ENCODE measurements at places on chromosomes 1 and 21.

GRCh38 chr1:240732390-240732789, 120.4 kb upstream of the GREM2 start:
- DNase-seq, result no peak

DNA sequence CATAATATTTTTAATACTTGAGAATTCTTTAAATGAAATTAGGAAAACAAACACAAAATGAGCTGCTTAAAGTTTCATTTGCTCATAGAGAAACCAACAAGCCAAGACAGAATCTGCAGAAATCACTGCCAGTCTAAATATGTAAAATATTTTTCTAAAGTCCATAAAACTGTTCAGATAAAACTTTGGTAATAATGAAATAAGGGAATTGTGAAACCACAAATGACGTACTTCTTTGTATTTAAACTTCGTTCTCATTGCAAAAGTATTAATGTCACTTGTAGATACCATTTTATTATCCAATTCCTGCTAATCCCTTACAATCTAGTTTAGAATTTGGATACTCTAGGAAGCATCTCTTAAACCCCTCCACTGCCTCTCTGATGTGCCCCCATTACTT, 234.5 kb upstream of the NEGR1 start:
- DNase-seq, result no peak

- no peak for DNase-seq
Measured at GRCh38 chr1:40314721-40315238, 2.3 kb downstream of the COL9A2 start.

DNA sequence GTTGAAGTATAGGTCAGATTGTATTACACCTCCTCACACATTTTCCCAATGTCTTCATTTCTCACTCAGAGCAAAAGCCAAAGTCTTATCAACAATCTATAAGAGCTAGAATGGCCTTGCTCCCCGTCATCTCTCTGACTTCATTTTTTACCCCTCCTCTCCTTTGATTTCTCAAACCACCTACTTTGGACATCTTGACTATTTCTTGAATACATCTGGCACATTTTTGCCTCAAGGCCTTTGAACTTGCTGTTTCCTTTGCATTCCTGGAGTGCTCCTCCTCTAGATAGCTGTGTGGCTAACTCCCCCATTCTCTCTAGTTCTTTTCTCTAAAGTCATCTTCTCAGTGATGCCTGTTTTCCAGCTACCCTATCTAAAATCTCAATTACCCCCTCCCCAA, 7.2 kb upstream of the XCL2 start:
- no peak for DNase-seq

DNA sequence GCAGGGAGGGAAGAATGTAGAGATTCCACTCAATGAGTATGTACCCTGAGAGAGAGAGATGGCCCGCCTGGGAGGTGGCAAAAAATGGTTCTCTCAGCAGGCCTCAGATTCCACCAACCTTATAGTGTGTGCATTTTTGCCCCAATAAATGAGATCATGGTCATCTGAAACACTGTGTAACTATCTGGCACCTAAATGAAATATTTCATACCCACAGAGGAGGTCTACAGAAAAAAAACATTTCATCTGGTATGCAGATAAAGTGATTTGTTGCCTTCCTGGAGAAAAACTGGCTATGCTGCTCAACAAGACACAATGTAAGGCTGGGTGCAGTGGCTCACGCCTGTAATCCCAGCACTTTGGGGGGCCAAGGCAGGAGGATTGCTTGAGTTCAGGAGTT, 4.9 kb downstream of the TMCO2 start:
- DNase-seq, result no peak

GRCh38 chr1:76759950-76760349, 107.3 kb upstream of the ST6GALNAC5 start:
- DNase-seq, result no peak

DNA sequence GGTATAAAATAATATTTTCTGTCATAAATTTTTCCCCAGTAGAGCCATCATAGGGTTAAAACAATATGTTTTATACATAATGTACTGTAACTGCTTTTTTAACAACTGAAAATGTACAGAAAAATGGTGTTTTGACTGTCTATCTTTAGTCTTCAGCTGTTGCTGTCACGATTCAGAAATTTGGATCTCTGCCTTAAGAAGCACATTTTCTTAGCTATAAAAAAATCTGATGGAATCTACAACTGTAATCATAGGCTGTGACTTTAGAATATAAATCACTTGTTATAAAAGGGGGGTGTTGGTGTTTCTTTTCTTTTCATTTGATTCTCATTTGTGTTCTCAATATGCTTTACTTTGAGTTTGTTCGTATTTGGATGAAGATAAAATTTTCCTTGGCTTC, 187.5 kb downstream of the PDE4B start:
- DNase-seq, result no peak

GRCh38 chr1:229229137-229229720, 41.7 kb upstream of the RAB4A start:
- DNase-seq, result no peak

DNA sequence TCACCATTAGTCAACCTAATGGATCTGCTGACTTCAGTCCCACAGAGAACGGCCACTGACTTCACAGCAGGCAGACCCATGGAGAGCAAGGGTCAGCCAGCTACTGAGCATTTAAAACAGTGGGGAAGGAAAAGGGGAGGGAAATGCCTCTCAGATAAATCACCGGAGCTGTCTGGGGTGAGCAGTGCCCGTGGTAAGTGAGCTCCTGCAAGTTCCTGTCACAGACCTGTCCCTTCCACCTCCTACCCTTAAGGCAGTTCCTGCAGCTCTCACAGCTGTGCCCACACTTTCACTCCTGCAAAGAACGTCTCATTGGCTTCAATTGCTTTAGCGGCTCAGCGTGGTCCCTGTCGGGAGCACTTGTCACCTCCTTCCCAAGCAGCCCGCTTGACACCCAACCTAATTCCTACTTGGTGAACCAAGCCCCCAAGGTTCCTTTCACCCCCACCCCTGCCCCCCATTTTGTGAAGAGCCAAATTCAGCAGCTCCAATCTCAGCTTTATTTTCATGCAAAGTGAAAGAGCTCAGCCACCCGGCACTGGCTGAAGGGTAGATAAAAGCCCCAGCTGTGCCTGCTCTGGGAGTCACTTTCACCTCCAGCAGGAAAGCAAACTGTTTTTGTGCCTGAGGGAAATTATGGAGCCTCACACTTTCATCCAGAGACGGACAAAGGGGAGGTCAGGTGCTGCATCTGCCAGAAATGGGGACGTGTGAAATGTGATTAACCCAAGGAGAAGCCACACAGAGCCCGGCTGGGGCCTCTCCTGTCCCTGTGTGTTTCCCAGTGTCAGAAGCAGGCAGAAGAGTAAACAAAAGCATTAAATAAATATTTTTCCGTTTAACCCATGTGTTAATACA, 306.2 kb downstream of the TTLL7 start:
- no peak for DNase-seq

DNA sequence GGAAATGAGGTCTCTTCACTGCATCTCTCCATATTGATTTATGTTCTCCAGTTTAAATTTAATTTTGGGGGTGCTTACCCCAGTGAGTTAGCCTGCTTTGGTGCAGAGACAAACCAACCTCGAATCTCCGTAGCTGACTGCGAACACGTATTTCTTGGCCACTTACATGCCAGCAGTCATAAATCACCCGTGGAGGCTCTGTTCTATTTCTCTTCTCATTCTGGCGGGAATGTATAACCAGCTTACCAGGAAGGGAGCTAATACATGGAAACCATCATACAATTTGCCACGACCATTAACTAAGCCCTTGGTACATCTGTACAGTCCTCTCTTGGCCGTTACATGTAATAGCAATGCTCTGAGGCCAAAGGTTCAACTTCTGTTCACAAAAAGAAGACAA, 148.0 kb downstream of the PLA2G4A start:
- DNase-seq, result no peak
